Kidney (tissue), 22 donors: ENCODE measurements at places on chromosomes 16 and 17.

DNA sequence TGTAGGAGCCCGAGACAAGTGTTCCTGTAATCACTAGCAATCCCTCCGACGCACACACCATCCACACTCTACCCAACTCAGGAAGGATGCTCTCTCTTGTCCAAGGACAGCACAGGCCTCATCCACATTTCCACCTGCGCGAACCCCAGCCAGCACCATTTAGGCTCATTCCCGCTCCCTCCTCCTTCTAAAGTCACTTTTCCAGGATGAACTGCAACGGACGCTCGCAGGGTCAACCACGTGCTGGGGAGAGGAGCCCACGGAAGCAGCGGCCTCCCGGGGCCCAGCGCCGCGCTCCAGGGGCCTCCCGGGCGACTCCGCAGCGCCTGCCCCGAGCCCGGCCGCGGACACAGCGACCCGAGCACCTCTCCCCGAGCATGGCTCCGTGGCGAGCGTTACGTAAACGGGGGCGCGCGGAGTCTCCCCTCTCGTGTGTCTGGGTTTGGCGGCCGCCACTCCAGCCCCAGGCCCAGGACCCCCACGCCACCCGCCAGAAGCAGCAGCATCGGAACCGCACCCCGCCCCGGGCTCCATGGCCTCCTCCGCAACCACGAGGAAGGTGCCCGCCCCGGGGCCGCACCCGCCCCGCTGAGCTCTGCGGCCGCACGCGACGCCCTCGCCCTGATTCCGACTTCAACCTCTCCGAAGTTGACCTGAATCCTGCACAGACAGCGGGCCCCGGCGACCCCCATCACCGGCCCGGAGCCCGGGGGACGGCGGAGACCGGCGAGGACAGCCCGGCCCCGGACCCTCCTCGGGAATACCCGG is 668 bp downstream of the USP36 start:
- peaks cover 8% of the 10 kb centered on the region for H3K36me3 ChIP-seq
- peak overlapping the region; percentile 98 for H3K27ac ChIP-seq
- no peaks in the 10 kb centered on the region for H3K27me3 ChIP-seq
- peaks cover 15% of the 10 kb centered on the region for H3K4me1 ChIP-seq
- H3K4me3 ChIP-seq: peak overlapping the region; percentile 64
- peak; percentile 45 for DNase-seq

DNA sequence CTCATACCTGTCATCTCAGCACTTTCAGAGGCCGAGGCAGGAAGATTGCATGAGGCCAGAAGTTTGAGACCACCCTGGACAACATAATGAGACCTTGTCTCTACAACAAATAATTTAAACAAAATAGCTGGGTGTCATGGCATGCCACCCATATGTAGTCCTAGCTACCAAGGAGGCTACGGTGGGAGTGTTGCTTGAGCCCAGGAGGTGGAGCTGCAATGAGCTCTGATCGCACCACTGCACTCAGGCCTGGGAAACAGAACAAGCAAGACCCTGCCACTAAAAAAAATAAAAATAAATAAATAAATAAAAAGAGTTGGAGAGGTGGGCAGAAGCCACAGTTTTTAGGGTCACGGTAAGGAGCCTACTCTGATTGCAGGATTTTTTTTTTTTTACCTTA is 136.0 kb downstream of the TANC2 start:
- DNase-seq: no peak
- no peak overlapping the region for H3K27ac ChIP-seq
- no peaks in the 10 kb centered on the region for H3K27me3 ChIP-seq
- peaks cover 2% of the 10 kb centered on the region for H3K36me3 ChIP-seq
- H3K4me1 ChIP-seq: no peaks in the 10 kb centered on the region
- no peak overlapping the region for H3K4me3 ChIP-seq

DNA sequence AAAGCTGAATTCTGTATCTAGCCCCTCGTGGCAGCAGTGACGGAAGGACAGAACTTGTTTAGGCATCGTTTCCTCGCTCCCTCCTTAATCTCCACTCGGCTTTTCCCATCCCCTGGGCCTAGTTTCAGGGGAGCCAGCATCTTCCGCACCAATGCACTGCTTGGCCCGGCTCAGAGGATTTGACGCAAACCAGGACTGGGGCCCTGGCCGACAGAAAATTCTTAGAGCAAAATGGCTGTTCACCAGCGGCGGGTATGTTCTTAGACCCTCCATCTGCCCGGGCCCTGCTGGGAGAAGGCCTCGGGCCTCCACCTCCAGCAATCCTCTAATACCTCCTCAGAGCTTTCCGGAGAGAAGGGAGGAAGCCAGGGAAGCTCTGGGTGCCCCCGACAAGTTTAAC is 54.6 kb downstream of the TBC1D16 start:
- no peaks in the 10 kb centered on the region for H3K27me3 ChIP-seq
- no peak for DNase-seq
- no peaks in the 10 kb centered on the region for H3K4me1 ChIP-seq

GRCh38 chr17:78368854-78369495 is 9.1 kb upstream of the SOCS3 start:
- no peak overlapping the region for H3K27ac ChIP-seq
- DNase-seq: no peak
- H3K4me3 ChIP-seq: no peak overlapping the region
- H3K36me3 ChIP-seq: no peaks in the 10 kb centered on the region
- H3K27me3 ChIP-seq: no peaks in the 10 kb centered on the region
- peaks cover 8% of the 10 kb centered on the region for H3K4me1 ChIP-seq

- no peak for DNase-seq
- no peak overlapping the region for H3K27ac ChIP-seq
- H3K4me1 ChIP-seq: no peaks in the 10 kb centered on the region
- H3K27me3 ChIP-seq: no peaks in the 10 kb centered on the region
- H3K36me3 ChIP-seq: no peaks in the 10 kb centered on the region
- H3K4me3 ChIP-seq: no peak overlapping the region
Observed at GRCh38 chr16:407253-407652, 5.6 kb downstream of the DECR2 start.

DNA sequence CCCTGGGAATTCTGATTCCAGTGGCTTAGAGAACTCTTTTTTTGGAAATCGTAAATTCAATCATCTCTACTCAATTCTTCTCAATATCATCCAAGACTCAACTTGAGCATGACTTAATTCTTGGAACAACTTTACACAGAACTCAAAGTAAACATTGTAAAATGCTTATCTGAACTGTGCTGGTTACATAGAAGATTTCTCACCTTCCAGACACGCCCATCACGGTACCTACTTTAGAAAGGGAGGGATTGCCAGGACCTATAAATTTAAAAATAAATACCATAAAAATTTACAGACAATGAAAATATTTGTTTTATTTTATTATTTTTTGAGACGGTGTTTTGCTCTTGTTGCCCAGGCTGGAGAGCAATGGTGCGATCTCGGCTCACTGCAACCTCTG is 26.5 kb downstream of the MAP1LC3B start:
- H3K4me1 ChIP-seq: no peaks in the 10 kb centered on the region
- H3K36me3 ChIP-seq: peaks cover 56% of the 10 kb centered on the region
- no peak for DNase-seq
- H3K27me3 ChIP-seq: no peaks in the 10 kb centered on the region

- no peaks in the 10 kb centered on the region for H3K27me3 ChIP-seq
- H3K27ac ChIP-seq: no peak overlapping the region
- H3K36me3 ChIP-seq: no peaks in the 10 kb centered on the region
- H3K4me3 ChIP-seq: no peak overlapping the region
- H3K4me1 ChIP-seq: no peaks in the 10 kb centered on the region
- DNase-seq: no peak
Observed at GRCh38 chr16:64165368-64165767, 956.5 kb downstream of the CDH11 start.

DNA sequence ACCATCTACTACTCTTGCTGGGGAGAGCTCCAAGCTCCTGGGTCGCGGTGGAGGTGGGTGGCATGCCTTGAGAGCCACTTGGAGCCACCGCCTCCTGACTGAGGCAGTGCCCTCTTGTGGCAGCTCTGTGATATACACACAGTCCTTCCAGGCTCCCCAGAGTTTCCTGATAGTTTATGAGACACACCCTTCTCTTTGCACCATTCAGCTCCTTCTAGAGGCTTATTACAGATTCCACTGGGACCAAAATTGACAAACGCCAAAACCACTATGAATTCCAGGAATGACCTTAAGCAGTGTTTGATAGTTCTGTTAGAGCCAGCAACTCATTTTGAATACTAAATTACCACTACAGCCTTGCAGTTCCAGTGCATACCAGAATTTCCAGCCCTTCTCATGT is 170.1 kb upstream of the CDH13 start:
- H3K4me1 ChIP-seq: no peaks in the 10 kb centered on the region

- H3K27ac ChIP-seq: no peak overlapping the region
- no peaks in the 10 kb centered on the region for H3K27me3 ChIP-seq
- no peak for DNase-seq
- no peak overlapping the region for H3K4me3 ChIP-seq
- no peaks in the 10 kb centered on the region for H3K36me3 ChIP-seq
Observed at GRCh38 chr16:56738221-56738620, 8.3 kb downstream of the NUP93 start.

GRCh38 chr16:19239511-19240155 is 45.9 kb upstream of the CLEC19A start:
- H3K4me3 ChIP-seq: no peak overlapping the region
- H3K27ac ChIP-seq: no peak overlapping the region
- H3K4me1 ChIP-seq: no peaks in the 10 kb centered on the region
- H3K27me3 ChIP-seq: no peaks in the 10 kb centered on the region

GRCh38 chr17:2111691-2112090 is 56.8 kb downstream of the HIC1 start:
- no peak for DNase-seq
- no peaks in the 10 kb centered on the region for H3K4me1 ChIP-seq
- H3K27ac ChIP-seq: no peak overlapping the region
- no peaks in the 10 kb centered on the region for H3K36me3 ChIP-seq
- no peaks in the 10 kb centered on the region for H3K27me3 ChIP-seq

GRCh38 chr17:309361-309888 is 43.2 kb downstream of the RPH3AL start:
- no peak overlapping the region for H3K4me3 ChIP-seq
- H3K36me3 ChIP-seq: no peaks in the 10 kb centered on the region
- H3K27ac ChIP-seq: no peak overlapping the region
- no peaks in the 10 kb centered on the region for H3K27me3 ChIP-seq
- no peaks in the 10 kb centered on the region for H3K4me1 ChIP-seq

DNA sequence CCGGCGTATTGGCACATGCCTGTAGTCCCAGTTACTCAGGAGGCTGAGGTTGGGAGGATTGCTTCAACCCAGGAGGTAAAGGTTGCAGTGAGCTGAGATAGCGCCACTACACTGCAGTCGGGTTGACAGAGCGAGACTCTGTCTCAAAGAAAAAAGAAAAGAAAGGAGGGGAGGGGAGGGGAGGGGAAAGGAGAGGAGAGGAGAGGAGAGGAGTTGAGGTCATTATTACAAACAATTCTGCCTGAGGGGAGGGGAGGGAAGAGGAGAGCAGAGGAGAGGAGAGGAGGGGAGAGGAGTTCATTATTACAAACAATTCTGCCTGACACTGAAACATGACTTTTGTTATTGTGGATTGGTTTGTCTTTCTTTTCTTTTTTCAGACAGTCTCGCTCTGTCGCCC is 19.8 kb upstream of the ABCA5 start:
- no peaks in the 10 kb centered on the region for H3K27me3 ChIP-seq
- H3K4me1 ChIP-seq: no peaks in the 10 kb centered on the region
- H3K27ac ChIP-seq: no peak overlapping the region
- no peak for DNase-seq
- no peaks in the 10 kb centered on the region for H3K36me3 ChIP-seq
- H3K4me3 ChIP-seq: no peak overlapping the region

- no peaks in the 10 kb centered on the region for H3K27me3 ChIP-seq
- no peak overlapping the region for H3K4me3 ChIP-seq
- no peak overlapping the region for H3K27ac ChIP-seq
- no peaks in the 10 kb centered on the region for H3K36me3 ChIP-seq
- no peaks in the 10 kb centered on the region for H3K4me1 ChIP-seq
Observed at GRCh38 chr17:83180996-83181481, 101.6 kb downstream of the METRNL start.

- no peaks in the 10 kb centered on the region for H3K4me1 ChIP-seq
- no peaks in the 10 kb centered on the region for H3K27me3 ChIP-seq
Observed at GRCh38 chr17:41680426-41681040, 8.2 kb upstream of the EIF1 start.

- no peaks in the 10 kb centered on the region for H3K27me3 ChIP-seq
- no peak overlapping the region for H3K4me3 ChIP-seq
- no peak for DNase-seq
- H3K27ac ChIP-seq: no peak overlapping the region
- H3K36me3 ChIP-seq: no peaks in the 10 kb centered on the region
- H3K4me1 ChIP-seq: peaks cover 7% of the 10 kb centered on the region
Observed at GRCh38 chr17:78338486-78339259, 21.2 kb downstream of the SOCS3 start.

- DNase-seq: no peak
- H3K27ac ChIP-seq: no peak overlapping the region
- no peaks in the 10 kb centered on the region for H3K36me3 ChIP-seq
- no peaks in the 10 kb centered on the region for H3K4me1 ChIP-seq
- H3K4me3 ChIP-seq: no peak overlapping the region
Observed at GRCh38 chr17:75160211-75160610, 5.9 kb upstream of the JPT1 start.
